Stimulated activated CD4-positive, alpha-beta T cell treated with anti-CD3 and anti-CD28 coated beads, TNF-alpha, amount 100 ng/mL, for 48 hours (primary cell): ENCODE measurements at places on chromosomes 12 and 14.

DNA sequence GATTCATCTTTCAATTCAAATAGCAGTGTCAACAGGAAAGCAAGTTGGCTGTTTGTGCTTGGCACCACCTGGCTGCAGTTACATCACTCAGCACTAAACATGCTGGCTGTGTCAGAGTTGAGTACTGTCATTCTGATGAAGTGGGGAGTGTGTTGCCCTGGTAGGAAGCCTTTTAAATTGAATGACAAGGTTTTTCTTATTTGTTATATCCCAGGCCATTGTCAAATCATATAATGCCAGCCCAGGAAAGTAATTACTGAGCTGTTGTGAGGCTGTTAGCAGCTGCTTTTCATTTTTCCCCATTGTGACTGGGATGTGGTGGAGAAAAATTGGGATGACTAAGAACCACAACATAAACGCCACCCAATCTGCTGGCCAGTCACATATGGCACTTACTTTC is 106.5 kb upstream of the PRKD1 start:
- DNase-seq: no peak

- no peak for DNase-seq
Measured at GRCh38 chr12:24911271-24911791, 37.6 kb downstream of the BCAT1 start.

GRCh38 chr12:126708492-126708896 is 1558.5 kb upstream of the TMEM132C start:
- DNase-seq: no peak

DNA sequence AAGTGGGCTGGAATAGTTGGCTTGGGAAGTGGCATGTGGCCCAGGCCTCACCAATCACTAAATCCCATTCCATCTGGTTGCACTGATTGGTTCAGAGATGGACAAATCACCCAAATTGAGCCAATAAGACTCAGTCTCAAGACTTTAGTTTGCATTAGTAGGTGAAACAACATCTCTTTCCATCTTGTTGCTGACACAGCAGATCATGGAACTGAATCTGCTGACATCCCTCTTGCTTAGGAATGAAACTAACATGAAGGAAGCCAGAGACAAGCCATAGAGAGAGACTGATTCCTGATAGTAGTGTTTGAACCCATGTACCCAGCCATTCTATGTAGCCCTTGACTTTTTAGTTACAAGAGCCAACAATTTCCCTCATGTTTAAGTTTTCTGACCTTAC is 307.0 kb downstream of the GLT1D1 start:
- no peak for DNase-seq

- DNase-seq: no peak
Measured at GRCh38 chr14:54353266-54353665, 43.5 kb upstream of the CDKN3 start.
